Small intestine (tissue), 16 donors: ENCODE measurements at places on chromosomes 11 and 22. TPM values are rescaled to one million over a fixed set of nuclear protein-coding genes. Genes with fewer than 3 reads are reported as not detected.

- no peak for DNase-seq
- no peaks in the 10 kb centered on the region for H3K36me3 ChIP-seq
- H3K27me3 ChIP-seq = no peaks in the 10 kb centered on the region
Observed at GRCh38 chr22:29208502-29208862, 2.8 kb downstream of the EMID1 start.

GRCh38 chr22:22076932-22077703 lies 94.5 kb upstream of the TOP3B start:
- no peaks in the 10 kb centered on the region for H3K36me3 ChIP-seq
- no peak overlapping the region for H3K27ac ChIP-seq
- no peaks in the 10 kb centered on the region for H3K4me1 ChIP-seq
- no peak for DNase-seq
- H3K4me3 ChIP-seq = no peak overlapping the region

- H3K27ac ChIP-seq = no peak overlapping the region
- H3K4me3 ChIP-seq = no peak overlapping the region
- no peaks in the 10 kb centered on the region for H3K27me3 ChIP-seq
- no peak for DNase-seq
- H3K36me3 ChIP-seq = no peaks in the 10 kb centered on the region
Observed at GRCh38 chr11:108698844-108699642, 34.2 kb downstream of the DDX10 start.

DNA sequence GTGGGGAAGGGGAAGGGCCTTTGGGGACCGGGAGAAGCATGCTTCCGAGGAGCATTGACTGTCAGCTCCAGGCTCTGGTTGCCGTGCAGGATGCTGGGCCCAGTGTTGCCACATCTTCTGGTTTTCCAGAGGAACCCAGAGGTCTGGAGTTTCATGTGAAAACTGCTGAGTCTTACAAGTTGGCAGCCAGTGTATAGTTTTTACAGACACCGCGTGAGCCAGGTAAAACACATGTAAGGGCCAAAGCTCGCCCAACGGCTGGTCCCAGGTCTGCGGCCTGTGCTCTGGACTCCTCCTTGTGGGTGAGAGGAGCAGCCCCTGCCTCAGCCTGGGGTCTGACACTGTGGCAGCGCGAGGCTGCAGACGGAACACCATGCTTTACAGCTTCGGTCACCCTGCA lies 18.4 kb upstream of the SORL1-AS1 start:
- no peak overlapping the region for H3K27ac ChIP-seq
- no peak overlapping the region for H3K4me3 ChIP-seq
- H3K27me3 ChIP-seq = no peaks in the 10 kb centered on the region
- no peak for DNase-seq

The SLC29A2 gene
- polyA plus RNA-seq = 0.89 TPM
